ENCODE measurements at places on chromosomes 4 and X. TPM values are rescaled to one million over a fixed set of nuclear protein-coding genes. Genes with fewer than 3 reads are reported as not detected.

Gene HSFX4
- 0.36 TPM for polyA plus RNA-seq

Gene KIAA1210
- polyA plus RNA-seq = 0.12 TPM

Gene PASD1
- 0.18 TPM for polyA plus RNA-seq

Gene TEX13C
- polyA plus RNA-seq = not detected

Gene BBS12
- 3.2 TPM for polyA plus RNA-seq

Gene PAGE2
- polyA plus RNA-seq = not detected

- DNase-seq = peak; percentile 39
These were observed 219.7 kb downstream of the DCLK2 start for GRCh38 chr4:150297861-150298474.

- no peak for DNase-seq
These were observed 21.4 kb upstream of the PLAC1 start for GRCh38 chrX:134679644-134680043.

DNA sequence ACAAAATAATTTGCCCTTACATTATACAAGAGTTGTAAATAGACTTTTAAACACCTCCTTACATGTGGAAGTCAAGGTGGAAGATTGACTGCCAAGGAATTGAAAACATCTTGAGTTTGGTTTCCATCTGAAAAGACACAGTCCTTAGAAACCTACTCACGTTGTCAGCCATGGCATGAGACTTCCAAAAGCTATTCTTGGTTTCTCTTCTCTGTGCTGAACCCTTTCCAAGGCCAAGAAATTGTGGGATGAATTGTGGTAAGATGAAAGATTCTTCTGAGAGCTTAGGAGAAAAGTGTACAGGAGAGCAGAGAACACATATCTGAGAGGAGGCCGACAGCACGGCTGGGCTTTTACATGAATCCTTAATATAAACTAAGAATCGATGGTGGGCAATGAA lies 370.0 kb downstream of the FBXW7 start:
- DNase-seq = no peak

GRCh38 chrX:68640661-68641060 lies 6.8 kb upstream of the STARD8 start:
- no peak for DNase-seq

GRCh38 chrX:71532078-71532752 lies 689 bp upstream of the OGT start:
- DNase-seq = peak; percentile 18

GRCh38 chrX:8297766-8298165 lies 126.7 kb upstream of the VCX2 start:
- peak; percentile 30 for DNase-seq

DNA sequence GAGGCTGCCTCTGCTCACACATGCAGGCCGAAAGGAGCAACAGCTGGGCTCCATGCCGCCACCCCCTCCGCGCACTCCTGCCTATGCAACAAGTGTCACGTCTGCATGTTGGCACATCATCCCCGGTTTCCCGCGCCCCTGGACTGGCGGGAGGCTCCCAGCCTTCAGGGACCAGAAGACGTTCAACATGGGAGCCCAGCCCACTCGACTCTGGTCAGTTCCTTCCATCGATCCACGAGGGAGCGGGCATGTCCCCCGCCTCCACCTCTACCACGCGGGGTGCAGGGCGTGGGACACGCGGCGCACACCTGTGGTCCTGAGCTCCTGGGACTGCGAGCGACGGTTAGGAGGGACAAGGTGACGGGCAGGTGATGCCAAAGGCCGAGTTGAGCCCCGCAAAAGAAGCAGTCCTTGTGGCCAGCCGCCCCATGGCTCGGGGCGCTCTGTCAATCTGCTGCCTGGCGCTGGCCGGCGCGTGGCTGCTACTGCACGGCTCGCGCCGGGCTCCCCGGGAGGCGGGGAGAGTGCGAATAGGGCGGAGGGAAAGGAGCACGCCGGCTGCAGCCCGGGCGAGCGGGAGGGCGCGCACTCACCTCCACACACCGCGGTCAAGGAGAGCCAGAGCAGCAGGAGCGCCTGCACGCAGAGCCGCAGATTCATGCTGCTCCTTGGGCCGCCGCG lies 645 bp downstream of the APLN start:
- no peak for DNase-seq

- peak; percentile 80 for DNase-seq
These were observed 48.5 kb downstream of the PRPS1 start for GRCh38 chrX:107676559-107677378.

- no peak for DNase-seq
These were observed 53.4 kb downstream of the ABCG2 start for GRCh38 chr4:88104902-88105610.

- no peak for DNase-seq
These were observed 1.4 kb downstream of the CD99 start for GRCh38 chrX:2692221-2693112.

DNA sequence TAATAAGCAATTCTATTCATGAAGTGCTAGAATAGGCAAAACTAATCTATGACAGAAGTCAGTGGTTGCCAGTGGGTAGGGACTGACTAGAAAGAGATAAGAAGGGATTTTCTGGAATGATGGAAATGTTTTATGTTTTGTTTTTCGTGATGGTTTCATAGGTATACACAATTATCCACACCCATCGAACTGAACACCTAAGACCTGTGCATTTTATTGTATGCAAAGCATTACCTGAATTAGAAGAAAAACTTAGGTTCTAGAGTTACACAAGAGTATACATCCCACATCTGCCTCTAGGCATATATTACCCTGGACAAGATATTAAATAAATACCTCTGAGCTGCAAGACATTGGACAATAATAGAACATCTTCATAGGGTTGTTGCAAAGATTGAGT lies 205.2 kb downstream of the SOWAHB start:
- no peak for DNase-seq

GRCh38 chrX:21373001-21373400 lies 1.2 kb upstream of the CNKSR2 start:
- DNase-seq = no peak

DNA sequence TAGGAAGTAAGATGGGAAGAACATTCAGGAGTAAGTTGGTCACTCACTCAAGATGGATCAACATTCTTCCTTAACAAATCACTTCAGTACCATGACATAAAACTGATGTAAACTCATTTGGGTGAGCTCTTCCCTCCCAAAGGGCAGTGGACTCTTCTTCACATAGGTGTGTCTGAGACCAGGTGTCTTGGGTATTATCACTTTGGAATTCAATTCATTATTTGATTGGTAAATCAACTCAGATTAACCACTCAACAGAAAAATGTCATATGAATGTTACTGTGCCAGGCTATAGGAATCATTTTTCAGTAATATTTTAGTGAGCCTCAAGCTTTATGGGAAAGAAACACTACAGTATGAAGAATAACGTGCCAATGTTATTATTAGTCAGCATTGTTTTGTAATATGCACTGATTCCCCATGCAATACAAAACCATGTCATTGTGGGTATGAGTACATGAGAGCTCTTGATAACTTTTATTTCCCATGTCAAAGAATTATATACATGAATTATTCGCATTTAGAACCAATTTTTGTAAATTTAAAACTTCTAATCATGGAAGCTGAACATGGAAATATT lies 58.6 kb upstream of the ETNPPL start:
- no peak for DNase-seq

- no peak for DNase-seq
These were observed 405.2 kb upstream of the CNKSR2 start for GRCh38 chrX:20968996-20969395.

DNA sequence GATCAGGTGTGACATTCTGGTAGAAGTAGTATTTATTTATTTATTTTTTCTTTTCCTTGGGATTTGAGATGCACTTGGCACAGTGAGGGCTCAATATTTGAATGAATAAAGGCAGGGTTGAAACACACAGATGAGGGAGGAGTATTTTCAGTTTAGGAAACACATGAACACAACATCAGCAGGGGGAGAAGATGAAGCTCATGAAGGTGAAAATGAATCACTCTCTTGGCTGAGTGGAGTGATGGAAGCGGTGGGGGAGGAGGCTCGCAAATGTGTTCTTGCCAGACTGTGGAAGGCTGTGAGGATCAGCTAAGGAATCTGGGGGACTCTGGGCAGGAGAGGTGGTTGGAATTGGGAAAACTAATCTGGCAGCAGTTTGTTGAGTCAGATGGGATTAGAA lies 55.3 kb downstream of the ARHGAP10 start:
- DNase-seq = no peak

DNA sequence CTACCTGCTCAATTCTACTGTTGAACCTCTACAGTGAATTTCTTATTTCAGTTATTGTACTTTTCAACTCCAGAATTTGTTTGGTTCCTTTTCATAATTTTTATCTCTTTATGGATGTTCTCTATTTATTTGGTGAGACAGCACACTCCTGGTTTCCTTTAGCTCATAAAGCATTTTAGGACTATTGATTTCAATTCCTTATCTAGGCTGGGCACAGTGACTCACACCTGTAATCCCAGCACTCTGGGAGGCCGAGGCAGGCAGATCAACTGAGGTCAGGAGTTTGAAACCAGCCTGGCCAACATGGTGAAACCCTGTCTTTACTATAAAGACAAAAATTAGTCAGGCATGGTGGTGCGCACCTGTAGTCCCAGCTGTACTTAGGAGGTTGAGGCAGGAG lies 57.7 kb downstream of the THOC2 start:
- DNase-seq = no peak

DNA sequence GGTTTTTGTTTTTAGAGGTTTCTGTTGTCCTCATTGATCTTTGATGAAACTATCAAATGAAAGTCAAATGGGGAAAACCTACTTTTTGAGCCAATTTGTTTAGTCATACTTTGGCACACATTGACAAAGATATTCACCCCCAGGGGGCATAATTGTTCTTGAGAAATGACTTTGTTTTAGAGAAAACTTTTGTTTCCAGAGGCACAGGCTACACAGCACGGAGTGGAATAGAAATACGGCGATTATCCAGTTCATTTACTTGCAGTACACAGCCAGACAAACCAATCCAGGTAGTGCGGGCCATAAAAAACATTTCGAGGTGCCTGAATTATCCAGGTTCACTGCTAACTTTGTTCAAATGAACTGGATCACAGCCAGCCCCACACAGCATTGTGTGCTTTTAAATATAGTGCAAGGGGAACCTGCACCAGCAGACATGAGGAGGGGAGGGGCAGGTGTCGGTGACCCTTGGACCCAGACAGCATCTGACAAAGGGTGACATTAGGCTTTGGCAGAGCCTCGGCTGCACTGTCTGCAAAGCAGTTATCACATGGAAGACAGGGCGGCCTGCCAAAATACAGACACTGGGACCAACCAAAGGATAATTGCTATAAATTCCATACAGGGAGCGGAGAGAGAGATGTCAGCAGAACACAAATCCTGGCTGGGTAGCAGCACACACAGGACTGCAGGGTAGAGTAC lies 179.6 kb upstream of the NOCT start:
- DNase-seq = no peak

Measured in hindlimb muscle (tissue), 1 donor.